ENCODE measurements at places on chromosomes 1 and 21. TPM values are rescaled to one million over a fixed set of nuclear protein-coding genes. Genes with fewer than 3 reads are reported as not detected.

The TIMM17A gene
- 31.5 TPM for polyA plus RNA-seq

DNA sequence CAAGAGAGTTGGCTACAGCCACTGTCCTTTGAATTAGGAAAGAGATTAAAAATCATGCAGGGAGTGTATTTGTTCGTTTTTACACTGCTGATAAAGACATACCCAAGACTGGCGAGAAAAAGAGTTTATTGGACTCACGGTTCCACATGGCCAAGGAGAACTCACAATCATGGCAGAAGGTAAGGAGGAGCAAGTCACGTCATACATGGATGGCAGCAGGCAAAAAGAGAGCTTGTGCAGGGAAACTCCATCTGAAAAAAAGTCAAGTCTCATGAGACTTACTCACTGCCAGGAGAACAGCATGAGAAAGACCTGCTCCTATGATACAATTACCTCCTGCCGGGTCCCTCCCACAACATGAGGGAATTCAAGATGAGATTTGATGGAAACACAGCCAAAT, 1595.2 kb downstream of the KCNT2 start:
- DNase-seq: no peak

- DNase-seq: no peak
Measured at GRCh38 chr1:7300893-7301663, 470.0 kb upstream of the VAMP3 start.

The FCRL4 gene
- not detected for polyA plus RNA-seq

DNA sequence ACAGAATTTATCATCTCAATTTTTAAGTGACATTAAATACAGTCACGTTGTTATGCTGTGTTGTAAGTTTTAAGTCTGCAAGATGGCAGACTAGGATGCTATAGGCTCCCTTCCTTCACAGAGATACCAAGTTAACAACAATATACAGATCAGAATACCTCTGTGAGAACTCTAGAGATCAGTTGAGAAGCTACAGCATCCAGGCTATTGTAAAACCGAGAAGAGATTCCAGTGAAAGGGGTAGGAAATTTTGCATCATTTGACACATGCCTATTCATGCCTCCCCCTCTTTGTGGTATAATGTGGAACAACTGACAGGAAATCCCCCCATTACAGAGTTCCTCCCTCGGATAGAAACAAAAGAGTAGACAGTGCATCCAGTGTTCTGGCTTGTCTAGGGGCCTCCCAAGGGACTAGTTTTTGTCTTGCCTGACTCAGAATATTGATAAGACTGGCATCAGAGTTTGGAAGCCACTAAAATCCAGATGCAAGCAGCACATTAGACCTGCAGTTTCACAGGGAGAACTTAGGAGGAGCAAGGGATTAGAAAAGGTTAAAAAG, 80.6 kb downstream of the LBR start:
- no peak for DNase-seq

GRCh38 chr21:39088031-39088370, 95.2 kb downstream of the PSMG1 start:
- no peak for DNase-seq

- no peak for DNase-seq
Measured at GRCh38 chr1:84757301-84757700, 67.0 kb upstream of the SSX2IP start.

DNA sequence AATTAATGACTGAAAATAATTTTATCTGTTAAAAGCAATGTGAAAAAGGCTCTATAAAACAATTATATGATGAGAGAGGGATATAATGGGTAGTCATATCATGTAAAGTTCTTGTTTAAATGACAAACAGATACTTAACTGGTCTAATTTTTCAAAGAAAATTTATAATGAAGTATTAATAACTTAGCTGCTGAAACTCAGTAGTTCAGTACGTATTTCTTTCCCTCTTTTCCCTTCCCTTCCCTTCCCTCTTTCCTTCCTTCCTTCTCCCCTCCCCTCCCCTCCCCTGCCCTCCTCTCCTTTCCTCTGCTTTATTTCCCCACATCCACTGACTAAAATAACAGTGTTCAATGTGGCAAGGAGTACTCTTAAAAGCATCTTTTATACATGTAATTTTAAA, 123.1 kb upstream of the PTGFR start:
- no peak for DNase-seq

GRCh38 chr1:247713753-247714152, 2.7 kb downstream of the OR6F1 start:
- no peak for DNase-seq

The BCL2L15 gene
- polyA plus RNA-seq: 0.40 TPM

GRCh38 chr1:176165573-176165972, 41.5 kb downstream of the COP1 start:
- DNase-seq: no peak

DNA sequence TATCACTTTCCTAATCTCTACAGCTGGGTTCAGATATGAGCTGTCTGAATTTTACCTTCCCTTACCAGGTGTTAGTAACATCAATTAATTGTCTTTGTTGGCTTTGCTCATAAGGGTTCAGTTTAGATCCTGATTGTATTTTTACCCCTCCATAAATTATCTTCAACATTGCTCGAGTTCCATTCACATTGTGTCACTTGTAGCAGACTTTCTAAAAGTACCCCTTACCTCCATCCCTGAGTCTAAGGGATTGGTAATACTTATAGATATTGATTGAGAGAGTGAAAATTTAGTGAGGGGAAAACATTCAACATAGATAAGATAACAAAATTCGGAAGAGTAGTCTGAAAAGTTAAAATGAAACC, 7.3 kb downstream of the RASAL2 start:
- DNase-seq: no peak

DNA sequence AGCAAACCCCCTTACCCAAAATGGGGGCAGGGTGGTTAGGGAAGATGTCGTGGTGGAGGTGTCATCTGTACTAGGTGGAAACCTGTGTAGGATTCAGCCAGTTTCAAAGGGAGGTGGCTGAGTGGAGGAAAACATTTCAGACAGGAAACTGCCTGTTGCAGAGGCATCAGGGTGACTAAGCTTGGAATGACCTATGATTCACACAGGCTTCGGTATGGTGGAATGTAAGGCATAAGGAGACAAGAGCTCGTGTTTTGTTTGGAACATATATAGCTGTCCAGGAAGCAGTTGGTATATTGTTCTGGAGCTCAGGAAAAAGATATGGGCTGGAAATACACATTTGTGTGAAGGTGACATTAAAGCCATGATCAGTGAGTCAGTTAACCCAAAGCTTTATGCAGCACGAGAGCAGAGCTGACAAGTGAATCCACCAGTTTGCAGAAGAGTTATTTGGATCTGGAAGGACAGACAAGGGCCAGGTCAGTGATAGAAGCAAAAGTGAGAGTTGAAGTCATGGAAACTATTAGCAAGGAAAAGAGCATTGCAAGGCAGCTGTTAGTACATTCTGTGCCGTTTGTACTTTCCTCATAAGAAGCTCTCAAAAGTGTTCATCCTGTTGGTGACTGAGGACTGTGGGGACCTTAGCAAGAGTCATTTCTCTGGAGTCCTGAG, 12.2 kb downstream of the UTP25 start:
- no peak for DNase-seq

DNA sequence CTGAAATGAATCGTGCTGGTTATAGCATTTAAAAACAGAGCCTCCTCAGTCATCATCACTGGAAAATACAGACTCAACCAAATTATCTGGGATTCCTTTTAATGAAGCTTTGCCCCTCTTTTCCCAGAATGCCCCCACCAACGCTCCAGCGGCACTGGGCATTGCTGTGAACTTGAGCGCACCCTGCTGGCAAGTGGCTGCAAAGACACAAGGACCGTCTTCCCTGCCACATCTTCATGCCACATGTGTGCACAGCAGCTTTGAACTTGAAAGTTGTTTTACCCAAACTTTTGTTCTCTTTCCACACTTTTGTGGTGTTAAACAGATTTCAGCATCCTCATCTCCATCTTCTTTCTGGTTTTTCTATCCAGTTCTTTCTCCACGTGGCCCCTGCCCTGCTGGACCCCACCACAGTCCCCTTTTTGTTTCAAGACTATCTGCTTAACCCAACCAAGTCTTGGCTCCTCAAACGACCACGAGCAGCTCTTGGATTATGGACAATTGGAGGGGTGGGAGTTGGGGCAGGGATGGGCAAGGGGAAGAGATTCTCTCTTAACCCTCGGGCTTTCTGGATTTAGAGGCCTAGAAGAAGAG, 12.8 kb upstream of the LMX1A start:
- DNase-seq: peak; percentile 54

GRCh38 chr1:24252185-24252780, 65.2 kb upstream of the IFNLR1 start:
- no peak for DNase-seq

The SLAMF1 gene
- polyA plus RNA-seq: 0.68 TPM

GRCh38 chr1:8632102-8632501, 185.3 kb downstream of the RERE start:
- DNase-seq: no peak

- no peak for DNase-seq
Measured at GRCh38 chr1:171290621-171291020, 23.4 kb upstream of the FMO4 start.

The DTL gene
- 1.5 TPM for polyA plus RNA-seq

GRCh38 chr21:26079366-26079765, 91.2 kb downstream of the APP start:
- no peak for DNase-seq

GRCh38 chr1:178341261-178341956, 155.4 kb downstream of the CLEC20A start:
- peak; percentile 15 for DNase-seq

GRCh38 chr1:26627954-26628353, 67.9 kb upstream of the ARID1A start:
- DNase-seq: no peak

- no peak for DNase-seq
Measured at GRCh38 chr1:164772635-164773034, 213.7 kb downstream of the PBX1 start.

DNA sequence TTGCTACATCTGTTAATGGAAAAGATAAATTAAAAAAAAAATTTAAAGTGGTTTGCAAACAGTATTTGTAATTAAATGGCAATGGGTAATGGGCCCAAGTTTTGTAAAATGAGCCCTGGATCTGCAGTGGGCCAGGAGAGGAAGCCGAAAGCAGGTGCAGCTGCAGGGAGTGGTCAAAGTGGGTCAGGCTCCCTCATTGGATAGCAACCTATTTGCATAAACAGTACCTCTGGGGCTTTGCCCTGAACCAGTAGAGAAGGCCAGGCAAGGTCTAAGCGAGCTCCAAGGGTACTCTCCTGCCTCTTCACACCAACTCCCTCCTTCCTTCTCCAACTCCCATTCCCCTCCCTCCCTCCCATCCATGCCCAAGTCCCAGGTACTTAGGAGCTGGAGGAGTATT, 138.9 kb downstream of the HMGB4 start:
- no peak for DNase-seq

The CFHR5 gene
- 0.10 TPM for polyA plus RNA-seq

GRCh38 chr1:162632698-162633080, 425 bp downstream of the DDR2 start:
- DNase-seq: no peak

- no peak for DNase-seq
Measured at GRCh38 chr1:30277911-30278310, 445.5 kb downstream of the MATN1 start.

DNA sequence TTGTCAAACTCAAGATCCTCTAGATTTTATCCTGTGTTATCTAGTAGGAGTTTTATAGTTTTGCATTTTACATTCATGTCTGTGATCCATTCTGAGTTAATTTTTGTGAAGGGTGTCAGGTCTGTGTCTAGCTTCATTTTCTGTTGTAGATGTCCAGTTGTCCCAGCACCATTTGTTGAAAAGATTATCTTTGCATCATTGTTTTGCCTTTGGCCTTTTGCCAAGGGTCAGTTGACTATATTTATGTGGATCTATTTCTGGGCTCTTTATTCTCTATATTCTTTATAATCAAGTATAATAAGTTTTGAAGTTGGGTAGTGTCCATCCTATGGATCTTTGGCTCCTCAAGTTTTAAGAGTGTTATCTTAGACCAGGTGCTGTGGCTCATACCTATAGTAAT, 21.9 kb downstream of the TRAF5 start:
- no peak for DNase-seq

The OR2T33 gene
- not detected for polyA plus RNA-seq

DNA sequence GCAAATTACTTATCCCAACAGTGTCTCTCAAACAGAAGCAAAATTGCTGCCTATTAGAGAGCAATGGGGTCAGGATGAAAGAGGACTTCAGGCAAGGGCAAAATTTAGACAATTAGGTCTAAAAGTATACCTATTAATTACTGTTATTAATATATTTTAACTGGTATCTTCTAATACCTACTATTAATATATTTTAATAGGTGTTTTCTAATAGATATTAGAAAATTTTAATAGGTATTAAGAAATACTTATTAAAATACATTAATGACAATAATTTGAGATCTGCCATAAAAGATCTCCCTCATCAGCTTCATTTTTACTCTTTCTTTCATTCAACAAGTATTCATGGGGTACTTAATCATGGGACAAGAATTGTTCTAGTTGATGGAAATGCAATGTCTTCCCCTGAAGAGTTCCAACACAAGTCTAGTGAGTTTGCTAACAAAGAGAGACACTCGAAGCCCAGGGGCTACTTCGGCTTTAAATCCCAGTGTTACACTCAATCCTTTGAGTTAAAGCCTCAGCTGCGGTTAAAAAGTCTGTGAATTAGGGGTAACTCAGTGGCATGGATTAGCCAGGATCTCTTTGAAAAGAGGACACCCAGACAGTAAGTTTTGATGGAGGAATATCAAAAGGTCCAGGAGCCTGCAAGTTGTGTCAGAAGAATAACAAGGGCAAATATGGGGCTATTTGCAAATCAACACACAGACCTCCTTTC, 44.1 kb downstream of the STYXL2 start:
- DNase-seq: no peak

- no peak for DNase-seq
Measured at GRCh38 chr1:195999022-195999421, 609.2 kb downstream of the KCNT2 start.

DNA sequence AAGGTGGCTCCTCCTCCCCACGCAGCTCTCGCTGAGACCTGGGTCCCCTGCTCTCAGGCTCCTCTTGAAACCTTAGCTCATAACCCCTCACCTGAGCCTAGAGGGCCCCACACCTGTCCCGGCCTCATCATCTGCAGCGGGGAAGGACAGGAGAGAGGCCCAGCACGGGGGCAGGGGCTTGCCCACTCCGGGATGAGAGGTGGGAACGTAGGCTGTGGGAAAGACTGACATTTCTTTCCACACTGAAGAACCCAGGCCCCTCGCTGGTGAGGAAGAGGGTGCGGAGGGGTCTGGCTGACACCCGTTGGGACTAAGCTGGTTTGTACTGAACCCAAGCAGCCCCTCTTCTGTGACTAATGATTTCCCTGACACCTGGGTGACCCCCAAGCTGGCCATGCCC, 14.0 kb upstream of the NES start:
- no peak for DNase-seq

- DNase-seq: peak; percentile 67
Measured at GRCh38 chr1:214548988-214549387, 2.4 kb downstream of the PTPN14 start.

GRCh38 chr21:33892853-33893252, 22.8 kb downstream of the ATP5PO start:
- no peak for DNase-seq

- DNase-seq: no peak
Measured at GRCh38 chr1:240295811-240296210, 204.1 kb downstream of the FMN2 start.

The MFAP2 gene
- polyA plus RNA-seq: 16.4 TPM

The PTPRF gene
- 35.4 TPM for polyA plus RNA-seq

All from ovary (tissue), 10 donors.